SK-N-MC (cell line): ENCODE measurements at places on chromosomes 5 and 9.

DNA sequence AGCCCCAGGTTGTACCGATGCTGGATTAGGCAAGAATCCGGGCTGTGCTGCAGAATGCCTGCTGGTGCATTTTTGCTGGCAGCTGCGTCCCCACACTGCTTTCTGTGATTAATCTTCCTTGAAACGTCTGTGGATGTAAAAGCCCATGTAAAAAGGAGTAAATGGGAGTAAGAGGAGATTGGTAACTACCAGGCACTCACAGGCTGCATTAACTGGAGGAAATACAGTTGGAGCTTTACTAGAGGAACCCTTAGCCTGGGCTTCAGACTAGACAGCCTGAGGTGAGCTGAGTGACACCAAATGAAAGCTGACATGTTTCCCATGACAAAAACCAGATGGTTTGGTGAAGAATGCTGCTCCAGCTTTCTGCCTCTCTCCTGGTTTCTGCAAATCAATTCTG is 190.4 kb upstream of the GAS1 start:
- DNase-seq, result no peak

GRCh38 chr5:78985725-78986223 is 664 bp upstream of the ARSB start:
- DNase-seq, result no peak

DNA sequence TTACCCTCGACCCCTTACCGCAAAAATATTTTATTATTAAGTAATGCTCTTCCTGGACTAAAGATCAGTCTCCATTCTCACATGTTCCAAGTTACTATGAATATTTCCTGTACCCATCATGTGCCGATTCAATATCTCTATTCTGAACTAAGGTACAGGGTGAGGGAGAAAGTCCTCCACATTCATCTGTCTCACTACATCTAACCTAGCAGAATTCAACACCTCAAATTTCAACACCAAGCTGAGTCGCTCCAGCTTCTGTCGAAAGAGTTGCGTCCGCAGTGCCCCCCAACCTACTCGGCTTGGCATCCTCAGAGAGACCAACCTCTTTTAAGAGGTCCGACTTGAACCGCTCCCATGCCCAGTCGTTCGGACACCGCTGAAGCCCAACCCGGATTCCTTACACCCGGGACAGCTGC is 1.0 kb downstream of the CERT1 start:
- no peak for DNase-seq

GRCh38 chr9:107180206-107180605 is 102.9 kb upstream of the RAD23B start:
- no peak for DNase-seq

- DNase-seq, result no peak
Observed at GRCh38 chr5:105872569-105873270, 1798.0 kb downstream of the EFNA5 start.

GRCh38 chr5:172885597-172886340 is 51.7 kb downstream of the ERGIC1 start:
- no peak for DNase-seq

DNA sequence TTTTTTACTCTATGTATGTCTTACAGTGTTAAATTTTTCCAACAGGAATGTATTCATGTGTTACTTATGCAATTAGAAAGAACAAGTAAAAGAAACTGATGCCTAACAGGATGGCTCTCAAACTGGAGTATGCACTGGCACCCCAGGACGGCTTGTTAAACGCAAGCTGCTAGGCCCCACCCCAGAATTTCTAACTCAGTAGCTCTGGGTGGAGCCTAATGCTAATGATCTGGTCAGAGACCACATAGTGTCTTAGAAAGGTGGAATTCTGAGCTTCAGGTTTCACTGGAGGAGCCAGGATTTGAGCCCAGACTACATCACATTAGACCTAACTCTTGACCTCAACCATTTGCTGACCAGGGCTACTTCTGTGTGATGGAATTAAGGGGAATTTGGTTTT is 34.4 kb downstream of the SHC3 start:
- no peak for DNase-seq

- no peak for DNase-seq
Observed at GRCh38 chr5:90338712-90339372, 70.7 kb downstream of the CETN3 start.

GRCh38 chr9:72486594-72486955 is 34.8 kb upstream of the TMC1 start:
- DNase-seq, result no peak

DNA sequence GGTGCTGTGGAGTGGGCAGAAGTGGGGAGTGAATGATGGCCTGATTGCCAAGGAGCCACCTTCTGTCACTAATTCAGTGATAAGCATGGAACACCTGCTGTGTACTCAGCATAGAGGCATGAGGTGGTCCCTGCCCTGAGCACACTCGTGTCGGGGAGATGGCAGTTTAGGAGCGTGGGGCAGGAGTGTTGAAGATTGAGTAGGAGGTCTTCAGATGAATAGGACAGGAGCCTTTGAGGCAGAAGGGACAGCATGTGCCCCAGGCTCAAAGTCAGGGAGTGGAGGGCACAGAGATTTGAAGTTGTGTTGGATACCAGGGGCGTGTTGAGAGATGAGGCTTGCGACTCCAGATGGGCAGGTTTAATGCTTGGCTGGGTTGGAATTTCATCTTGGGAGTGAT is 55.0 kb downstream of the ZNF618 start:
- DNase-seq, result no peak

- no peak for DNase-seq
Observed at GRCh38 chr5:95921501-95921900, 40.1 kb downstream of the ELL2 start.

GRCh38 chr9:133563291-133563796 is 28.8 kb downstream of the ADAMTSL2 start:
- DNase-seq, result no peak

DNA sequence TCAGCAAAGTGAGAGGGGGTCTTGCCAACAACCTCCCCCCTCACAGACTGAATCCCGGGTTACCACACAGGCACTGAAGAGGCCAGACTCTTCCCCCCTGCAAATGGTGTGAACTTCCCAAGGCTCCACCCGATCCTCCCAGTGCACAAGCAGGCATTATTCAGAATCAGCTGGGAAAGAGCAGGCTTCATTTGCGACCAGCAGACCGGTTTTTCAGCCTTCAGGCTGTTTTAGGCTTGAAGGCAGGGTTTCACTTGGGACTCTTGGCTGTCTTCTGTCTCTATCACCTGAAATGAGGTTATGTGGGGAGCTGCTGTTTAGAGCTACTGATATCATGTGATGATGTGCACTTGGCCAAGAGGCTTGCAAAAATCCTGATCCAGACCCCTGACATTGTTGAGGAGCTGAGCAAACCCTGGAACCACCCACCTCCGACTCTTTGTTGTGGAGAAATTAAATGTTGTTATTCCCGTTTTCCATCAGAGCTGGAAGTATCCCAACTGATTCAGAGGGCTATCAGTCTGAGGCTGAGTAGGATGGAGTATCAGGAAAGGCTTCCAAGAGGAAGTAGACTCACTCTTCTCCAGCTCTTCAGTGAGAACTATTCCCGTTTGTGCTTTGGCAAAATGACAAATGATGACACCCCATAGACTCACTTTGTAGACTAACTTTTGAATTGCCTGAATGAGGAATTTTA is 63.3 kb upstream of the ZFR start:
- DNase-seq, result no peak

GRCh38 chr5:87410931-87411330 is 1.8 kb downstream of the CCNH start:
- DNase-seq, result no peak

DNA sequence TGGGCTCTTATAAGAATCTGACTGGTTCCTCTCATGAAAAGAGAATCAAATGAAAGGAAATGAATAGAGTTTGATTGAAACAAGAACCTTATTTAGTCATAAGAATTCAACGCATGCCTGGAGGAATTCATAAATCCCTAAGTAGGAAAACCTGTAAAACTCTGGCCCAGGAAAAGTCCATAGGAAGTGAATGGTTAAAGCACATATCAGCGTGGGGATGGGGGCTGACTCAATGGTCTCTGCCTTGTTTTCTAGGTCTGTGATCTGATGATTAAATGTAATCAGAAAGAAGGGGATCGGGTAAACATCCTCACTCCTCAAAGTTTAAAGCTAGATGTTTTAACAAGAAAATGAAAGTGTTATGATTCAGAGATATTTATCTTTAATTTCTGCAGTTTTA is 759.4 kb upstream of the C9orf72 start:
- no peak for DNase-seq

DNA sequence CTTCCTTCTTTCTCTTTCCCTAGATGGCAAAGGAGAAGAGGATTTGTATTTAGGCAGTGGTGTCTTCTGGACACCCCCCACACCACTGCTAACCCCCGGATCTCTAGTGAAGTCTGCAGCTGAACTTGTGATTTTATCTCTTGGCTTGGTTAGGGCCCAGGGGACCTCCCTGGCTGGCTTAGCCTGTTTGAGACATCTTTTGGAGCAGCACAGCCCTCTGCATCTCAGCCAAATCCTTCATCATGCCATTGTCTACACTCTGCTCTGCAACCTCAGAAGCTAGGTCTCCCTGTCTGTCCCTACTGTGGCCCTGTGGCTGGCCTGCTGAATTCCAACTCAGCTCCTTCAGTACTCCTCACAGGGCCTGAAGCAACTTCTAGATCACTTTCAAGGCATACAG is 81.7 kb downstream of the MUSK start:
- no peak for DNase-seq

- DNase-seq, result no peak
Observed at GRCh38 chr5:128984480-128984879, 19.2 kb downstream of the SLC27A6 start.

DNA sequence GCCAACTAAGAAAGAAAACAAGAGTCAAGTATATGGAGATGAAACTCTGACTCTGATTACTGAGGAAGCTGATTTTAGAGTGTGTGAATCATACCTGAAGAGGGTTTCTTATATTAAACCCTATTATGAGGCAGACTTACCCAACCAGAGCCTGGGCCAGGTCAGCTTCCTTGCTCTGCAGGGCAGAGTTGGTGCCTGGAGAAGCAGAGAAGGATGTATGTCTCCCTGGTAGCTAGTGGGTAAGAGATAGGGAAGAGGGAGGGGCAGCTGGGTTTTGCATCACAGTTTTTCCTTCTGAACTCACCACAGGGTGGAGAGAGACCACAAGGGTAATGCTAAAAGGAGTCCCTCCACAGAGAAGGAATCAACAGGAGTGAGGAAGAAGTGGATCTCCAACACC is 104.1 kb downstream of the CMYA5 start:
- no peak for DNase-seq

DNA sequence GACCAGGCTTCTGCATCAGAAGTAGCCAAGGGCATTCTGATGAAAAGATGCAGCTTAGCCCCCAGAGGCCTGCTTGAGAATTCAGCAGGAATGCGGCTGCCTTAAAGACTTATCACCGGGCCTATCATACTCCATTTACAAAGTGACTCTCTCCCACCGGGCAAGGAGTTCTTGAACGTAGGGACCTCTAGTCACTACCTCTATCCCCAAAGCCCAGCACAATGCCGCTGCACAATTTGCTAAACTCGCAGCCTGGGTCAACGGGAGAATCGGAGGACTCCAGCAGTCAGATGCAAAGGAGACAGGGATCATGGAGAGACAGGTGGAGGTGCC is 661 bp downstream of the PDCL start:
- DNase-seq, result no peak

DNA sequence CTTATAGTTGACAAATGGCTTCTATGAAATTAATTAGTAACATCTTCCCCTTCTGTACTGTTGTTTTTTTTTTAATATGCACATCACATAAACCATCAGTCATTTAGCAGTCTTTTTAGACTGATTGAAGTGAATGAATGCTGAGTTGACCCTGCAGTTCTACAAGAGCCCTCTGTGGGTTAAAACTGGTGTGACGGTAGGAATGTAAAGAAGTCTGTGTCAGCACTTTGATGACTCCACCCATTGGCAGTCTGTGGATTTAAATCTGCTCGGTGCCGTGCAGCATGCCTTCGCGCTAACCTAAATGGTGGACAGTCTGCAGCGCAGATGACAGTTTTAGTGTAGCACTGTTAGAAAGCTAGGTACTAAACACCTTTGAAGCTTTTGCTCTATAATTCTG is 3.1 kb downstream of the GTF3C4 start:
- no peak for DNase-seq

- no peak for DNase-seq
Observed at GRCh38 chr5:120306303-120306702, 157.8 kb upstream of the PRR16 start.

DNA sequence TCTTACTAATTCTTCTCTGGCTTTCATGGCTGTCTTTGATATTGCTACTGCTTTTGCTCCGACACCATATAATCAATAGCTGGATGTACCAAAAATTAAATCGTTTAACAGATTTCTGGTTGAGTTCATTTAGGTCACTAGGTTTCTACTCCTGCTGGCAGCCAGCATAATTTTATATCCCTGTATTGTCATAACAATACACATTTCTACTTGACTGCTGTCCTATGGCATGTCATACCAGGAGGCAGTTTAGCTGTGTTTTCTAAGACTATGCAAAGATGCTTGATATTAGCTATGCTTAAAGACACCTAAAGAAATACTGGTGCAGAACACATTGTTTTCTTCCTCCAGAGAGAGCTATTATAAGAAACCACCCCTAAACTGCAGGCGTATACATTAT is 337.2 kb upstream of the CDH6 start:
- no peak for DNase-seq

GRCh38 chr9:73200694-73201452 is 49.2 kb downstream of the ANXA1 start:
- no peak for DNase-seq

DNA sequence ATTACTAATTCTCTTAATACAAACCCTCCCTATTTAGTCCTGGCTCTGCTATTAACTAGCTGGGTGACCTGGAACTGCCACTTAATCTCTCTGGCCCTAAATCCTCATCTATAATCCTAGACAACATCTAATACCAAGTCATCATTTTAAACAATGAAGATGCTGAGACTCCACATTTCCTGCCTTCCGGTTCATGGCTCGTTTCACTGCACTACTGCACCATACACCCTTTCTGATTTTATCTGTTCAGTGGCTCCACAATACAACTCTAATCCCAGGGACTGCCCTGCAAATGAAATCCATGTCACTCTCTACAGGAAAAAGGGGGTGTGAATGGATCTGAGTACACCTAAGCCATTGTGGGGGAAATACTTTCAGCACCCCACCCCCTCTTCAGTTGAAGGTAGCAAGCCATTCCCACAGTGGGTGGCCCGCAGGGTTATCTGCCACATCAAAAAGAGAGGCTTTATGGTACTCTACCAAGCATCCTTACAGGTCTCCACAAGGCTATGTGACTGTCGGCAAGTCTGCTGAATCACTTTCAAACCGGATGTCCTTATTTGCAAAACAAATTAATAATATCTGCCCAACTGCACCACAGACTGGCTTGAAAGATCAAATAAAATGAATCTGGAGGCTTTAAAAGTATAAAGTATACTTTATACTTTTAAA is 89.5 kb downstream of the EPB41L4A start:
- DNase-seq, result no peak

GRCh38 chr5:76372323-76373054 is 30.6 kb upstream of the IQGAP2 start:
- no peak for DNase-seq

DNA sequence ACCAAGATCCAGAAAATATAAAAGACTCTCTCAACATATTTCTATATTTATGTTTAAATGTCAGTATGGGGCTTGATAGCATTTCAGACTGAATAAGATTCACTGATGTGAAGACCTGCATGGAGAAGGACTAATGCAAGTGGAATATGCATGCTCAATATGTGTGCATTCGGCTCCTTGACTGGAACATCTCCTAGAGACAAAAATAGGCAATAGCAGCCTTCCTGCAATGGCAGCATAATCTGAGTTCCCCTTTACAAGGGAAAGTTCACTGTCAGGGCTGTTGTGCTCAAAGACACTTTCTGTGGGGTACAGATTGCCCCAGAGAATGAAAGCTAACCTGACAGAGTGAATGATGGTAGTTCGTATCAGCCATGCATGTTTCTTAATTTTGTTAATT is 42.4 kb downstream of the STARD4 start:
- DNase-seq, result no peak

GRCh38 chr5:17930346-17930745 is 296.1 kb downstream of the TAF11L14 start:
- DNase-seq, result no peak
